MV-4-11 (cell line): ENCODE measurements at places on chromosomes 6 and 20.
A peak's percentile ranks its signal among the peaks of the same experiment; 100 is the strongest.

- peak; percentile 23 for DNase-seq
Observed at GRCh38 chr6:110878751-110879522, 4.4 kb downstream of the AMD1 start.

- no peak for DNase-seq
Observed at GRCh38 chr20:37972256-37973058, 60.8 kb downstream of the TTI1 start.

DNA sequence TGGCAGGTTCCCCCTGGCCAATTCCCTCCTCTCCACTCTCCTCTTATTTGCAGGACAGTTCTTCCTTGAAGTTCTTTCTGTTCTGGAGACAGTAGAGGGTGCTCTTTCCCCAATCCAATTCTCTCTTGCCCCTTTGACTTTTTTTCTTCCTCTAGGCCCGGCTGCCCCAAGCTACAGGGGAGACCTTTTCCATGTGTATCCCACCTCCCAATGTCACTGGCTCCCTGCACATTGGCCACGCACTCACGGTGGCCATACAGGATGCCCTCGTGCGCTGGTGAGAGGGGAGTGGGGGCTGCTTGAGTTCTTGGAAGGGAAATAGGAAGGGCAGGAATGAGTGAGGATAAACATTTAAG is 1.5 kb downstream of the VARS2 start:
- peak; percentile 61 for DNase-seq

DNA sequence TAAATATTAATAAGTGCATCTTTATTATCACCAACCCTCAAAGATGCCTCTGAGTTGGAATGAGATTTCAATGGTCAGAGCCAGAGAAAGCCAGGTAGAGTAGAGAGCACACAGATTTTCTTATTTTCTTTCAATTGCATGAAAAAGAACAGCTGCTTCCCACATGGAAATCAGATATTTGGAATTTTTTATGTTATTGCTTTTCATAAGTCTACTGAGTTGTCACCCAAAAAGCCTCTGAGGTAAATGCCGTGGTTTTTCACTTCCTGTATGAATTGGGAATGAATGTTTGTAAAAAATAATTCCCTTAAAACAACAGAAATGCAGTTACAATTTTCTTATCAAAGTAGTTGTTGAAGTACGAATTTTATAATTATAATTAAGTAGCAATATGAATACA is 563.1 kb downstream of the RFPL4B start:
- DNase-seq: no peak

GRCh38 chr6:80689716-80690395 is 583.4 kb downstream of the BCKDHB start:
- DNase-seq: no peak

DNA sequence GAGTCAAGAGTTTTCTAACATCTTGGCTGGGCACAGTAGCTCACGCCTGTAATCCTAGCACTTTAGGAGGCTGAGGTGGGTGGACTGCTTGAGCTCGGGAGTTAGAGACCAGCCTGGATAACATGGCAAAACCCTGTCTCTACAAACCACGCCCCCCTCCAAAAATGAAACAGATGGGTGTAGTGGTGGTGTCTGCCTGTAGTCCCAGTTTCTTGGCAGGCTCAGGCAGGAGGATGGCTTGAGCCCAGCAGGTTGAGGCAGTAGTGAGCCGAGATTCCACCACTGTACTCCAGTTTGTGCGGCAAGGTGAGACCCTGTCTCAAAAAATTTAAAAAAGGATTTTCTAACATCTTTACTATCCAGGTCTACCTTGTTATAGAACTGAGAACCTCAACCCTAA is 22.0 kb downstream of the FAM8A1 start:
- DNase-seq: no peak

- DNase-seq: peak; percentile 83
Observed at GRCh38 chr20:38033330-38034107, at the start of the genes RPRD1B and TTI1. TSS of gene RPRD1B (plus strand) at chr20:38033746. CDS start at chr20:38033948, 202 bp downstream. TSS of gene TTI1 (minus strand) at chr20:38033456. CDS start at chr20:38013816, 19,640 bp downstream.

DNA sequence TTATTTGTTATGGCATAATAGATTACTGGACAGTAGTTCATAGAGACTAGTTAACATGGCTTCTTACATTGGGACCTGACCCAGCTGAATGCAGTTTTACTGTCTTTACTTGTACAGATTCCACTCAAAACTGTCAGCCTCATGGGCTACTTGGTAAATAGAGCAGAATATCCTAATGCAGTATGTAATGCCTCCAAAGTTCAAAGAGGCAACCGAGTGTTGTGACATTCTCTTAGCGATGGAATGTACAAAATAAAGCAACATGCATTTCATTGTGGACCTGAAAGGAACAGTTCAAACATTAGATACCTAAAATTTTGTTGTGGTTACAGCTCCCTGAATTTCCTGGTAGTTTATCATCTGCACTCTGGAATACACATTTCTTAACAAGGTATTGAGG is 29.1 kb upstream of the RGS17 start:
- DNase-seq: no peak

DNA sequence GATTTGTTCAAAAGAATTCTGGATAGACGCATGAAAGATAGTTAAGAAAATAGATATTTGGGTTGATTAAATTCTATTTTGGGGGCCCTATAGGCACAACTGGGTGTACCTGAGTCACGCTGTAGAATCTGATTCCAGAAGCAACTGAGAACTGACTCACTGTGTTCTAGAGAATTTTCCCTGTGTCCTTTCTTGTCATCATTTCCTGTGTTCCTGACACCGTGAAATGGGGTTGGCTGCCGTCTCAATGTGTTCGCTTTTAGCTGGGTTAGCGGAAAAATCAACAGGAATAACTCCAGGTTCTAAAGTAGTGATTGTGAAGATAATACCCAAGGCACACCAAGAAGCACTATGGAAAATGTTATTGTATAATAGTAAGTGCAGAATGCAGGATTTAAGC is 5.0 kb downstream of the GCNT2 start:
- no peak for DNase-seq

GRCh38 chr20:8726460-8726859 is 342.4 kb upstream of the PLCB4 start:
- no peak for DNase-seq

GRCh38 chr6:142331075-142331551 is 29.3 kb downstream of the ADGRG6 start:
- DNase-seq: no peak

DNA sequence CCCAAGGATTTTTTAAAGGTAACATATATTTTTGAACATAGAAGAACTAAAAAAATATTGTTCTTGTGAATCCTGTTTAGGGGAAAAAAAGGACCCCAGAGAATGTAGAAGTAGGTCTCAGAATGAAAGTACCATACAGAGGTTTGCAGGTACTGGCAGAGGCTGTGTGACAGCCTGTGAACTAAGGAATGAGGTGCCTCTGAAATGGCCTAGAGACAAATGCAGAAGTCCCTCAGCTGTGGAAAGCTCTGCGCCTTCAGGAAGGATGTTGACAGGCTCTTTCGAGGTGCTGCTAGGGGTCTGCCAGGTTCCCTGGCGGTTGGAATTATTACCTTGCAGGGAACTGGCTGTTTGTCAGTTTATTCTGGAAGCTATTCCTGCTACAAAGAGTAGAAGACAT is 8.6 kb upstream of the TUBB2B start:
- no peak for DNase-seq

DNA sequence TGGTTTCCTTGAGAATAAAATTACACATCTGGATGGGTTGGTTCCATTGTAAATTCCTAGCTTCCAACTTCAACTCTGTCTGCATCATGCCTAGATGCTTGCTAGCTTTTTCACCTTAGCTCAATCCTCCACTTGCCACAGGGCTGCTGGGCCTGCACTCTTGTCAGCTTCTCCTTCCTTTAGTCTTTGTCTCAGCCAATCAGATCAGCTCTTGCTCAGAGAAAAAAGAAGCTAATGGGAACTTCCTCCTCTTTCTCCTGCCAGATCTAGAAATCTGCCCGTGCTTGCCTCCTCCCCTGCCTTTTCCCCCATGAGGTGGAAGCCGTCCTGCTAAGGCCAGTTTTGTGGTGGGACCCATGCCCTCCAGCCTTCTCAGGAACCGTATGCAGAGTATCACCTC is 18.5 kb downstream of the RAE1 start:
- DNase-seq: peak; percentile 63

DNA sequence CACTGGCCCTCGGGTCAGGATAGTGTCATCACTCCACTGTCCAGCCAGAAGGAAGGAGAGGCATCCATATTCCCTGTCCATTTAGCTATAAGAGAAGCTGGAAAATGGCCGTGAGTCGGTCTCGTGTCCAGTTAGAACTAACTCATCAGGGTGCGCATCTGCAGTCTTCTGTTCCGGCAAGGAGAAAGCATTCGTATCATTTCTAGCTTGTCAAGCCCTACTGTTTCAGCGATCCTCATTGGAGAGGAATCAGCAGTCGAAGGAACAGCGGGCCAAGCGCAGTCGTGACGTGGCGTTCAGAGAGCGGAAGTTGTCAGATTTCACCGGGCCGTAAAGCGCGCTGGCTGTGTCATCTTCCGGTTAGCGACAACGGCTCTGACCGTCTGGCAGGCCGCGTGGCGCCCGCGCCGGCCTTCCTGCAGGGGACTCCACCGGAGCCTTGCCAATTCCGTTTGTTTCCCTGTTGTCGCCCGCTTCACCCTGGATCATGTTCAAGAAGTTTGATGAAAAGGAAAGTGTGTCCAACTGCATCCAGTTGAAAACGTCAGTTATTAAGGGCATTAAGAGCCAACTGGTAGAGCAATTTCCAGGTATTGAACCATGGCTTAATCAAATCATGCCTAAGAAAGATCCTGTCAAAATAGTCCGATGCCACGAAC is 32.9 kb downstream of the HM13 start:
- peak; percentile 83 for DNase-seq

- DNase-seq: no peak
Observed at GRCh38 chr6:84027340-84028181, 6.0 kb upstream of the MRAP2 start.

DNA sequence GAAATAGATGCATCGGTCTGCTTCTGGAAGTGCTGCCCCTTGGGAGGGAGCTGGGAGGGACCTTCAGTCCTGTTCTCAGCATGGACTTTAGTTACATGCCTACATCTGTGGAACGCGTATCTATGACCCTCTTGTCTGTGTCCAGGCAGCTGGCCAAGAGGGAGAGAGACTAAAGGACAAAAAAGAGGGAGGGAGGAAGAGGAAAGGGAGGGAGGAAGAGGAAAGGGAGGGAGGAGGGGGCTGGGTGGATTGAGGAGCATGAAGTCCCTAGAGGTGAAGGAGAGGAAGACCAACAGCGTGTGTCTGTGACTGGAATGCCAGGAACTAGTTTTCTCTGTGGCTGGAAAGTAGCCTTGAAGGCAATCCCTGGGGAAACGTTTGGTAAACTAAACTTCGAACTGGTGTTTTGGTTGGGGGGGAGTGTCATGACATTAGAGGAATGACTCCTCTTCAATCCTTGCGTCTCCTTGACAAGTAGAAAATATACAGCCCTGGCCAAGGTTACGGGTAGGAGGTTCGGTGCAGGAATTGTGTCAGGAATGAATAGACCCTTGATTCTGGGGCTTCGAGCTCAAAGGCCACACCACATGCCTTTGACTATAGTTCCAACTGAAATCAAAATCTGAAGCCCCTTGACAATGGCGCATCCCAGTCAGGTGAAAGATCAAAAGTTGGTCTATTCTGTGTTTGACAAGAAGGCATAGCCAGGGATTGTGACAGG is 52.0 kb upstream of the PLEKHG1 start:
- DNase-seq: no peak

GRCh38 chr6:85997206-85997605 is 354.5 kb upstream of the SYNCRIP start:
- DNase-seq: peak; percentile 53

- no peak for DNase-seq
Observed at GRCh38 chr20:13305284-13305683, 84.2 kb downstream of the ISM1 start.

DNA sequence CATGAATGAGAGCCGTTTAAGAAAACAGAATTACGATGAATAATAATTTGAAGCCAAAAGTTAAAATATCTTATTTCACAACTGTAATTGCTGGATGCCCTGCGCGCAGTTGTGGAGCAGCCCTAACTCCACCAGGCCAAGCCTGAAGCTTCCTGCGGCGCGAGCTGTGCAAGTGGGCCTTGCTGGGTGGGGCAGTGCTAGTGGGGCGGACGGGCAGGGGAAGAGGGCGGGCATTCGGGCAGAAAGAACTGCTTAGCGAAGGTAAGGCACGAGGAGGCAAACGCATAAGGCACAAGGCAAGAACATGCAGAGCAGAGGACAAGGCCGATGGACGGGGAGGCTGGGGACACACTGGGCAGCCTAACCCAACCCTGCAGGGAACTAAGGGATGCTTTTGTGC is 2.3 kb downstream of the HLA-DQB2 start:
- DNase-seq: no peak

DNA sequence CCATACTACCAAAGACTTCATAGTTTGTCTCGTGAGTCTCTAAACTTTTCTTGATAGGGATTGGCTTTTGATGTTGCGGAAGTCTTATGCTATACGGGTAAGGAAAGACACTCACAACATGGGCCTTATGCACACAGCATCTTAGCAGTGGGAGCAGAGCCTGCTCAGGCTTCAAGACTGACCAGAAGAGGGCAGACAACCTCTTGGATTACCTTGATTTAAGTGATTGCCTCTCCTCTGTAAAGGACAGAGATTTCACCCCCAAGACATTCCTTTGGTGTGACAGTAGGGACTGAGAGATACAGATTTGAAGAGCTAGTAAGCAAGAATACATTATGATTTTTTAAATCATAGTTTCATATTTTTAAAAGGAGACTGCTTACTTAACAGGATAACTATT is 71.0 kb upstream of the SAMD3 start:
- DNase-seq: peak; percentile 27

GRCh38 chr6:159762681-159763293 is 942 bp downstream of the ACAT2 start:
- no peak for DNase-seq

DNA sequence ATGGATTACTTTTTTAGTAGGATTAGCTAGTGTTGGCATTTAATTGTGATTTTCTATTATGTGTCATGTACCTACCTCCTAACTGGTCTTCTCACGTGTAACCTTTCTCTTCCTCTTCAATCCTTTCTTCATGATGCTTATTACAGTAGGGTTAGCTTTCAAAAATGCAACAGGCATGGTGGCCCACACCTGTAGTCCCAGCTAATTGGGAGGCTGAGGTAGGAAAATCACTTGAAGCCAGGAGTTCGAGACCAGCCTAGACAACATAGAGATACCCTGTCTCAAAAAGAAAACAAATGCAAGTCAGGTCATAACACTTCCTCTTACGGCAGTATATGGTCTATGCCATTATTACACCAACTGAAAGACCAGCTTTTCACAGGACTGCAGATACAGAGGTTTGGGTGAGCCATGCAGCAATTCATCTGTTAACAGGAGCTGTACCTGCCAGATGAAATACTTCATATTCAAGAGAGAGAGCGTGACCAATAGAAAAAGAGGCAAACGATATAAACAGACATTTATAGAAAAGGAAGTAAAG is 195.0 kb downstream of the TMEM242 start:
- peak; percentile 18 for DNase-seq

GRCh38 chr6:99014061-99014460 is 66.3 kb upstream of the FBXL4 start:
- no peak for DNase-seq
